GM12865 (cell line): ENCODE measurements at places on chromosomes 13 and 19.

- DNase-seq = peak; percentile 73
Measured at GRCh38 chr19:15584541-15585115, 30.4 kb upstream of the CYP4F8 start.

DNA sequence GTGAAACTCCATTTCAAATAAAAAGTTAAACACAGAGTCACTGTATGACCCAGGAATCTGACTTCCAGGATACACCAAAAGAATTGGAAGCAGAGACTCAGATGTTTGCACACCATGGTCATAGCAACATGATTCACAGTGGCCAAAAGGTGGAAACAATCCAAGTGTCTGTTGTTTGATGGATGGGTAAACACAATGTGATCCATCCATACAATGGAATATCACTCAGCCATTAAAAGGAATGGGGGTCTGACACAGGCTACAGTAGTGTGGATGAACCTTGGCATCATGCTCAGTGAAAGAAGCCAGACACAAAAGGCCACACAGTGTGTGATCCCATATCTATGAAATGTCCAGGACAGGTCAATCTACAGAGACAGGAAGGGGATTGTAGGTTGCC is 174.3 kb downstream of the PTPRS start:
- DNase-seq = no peak

- DNase-seq = no peak
Measured at GRCh38 chr19:55390461-55390880, 4.7 kb downstream of the RPL28 start.

DNA sequence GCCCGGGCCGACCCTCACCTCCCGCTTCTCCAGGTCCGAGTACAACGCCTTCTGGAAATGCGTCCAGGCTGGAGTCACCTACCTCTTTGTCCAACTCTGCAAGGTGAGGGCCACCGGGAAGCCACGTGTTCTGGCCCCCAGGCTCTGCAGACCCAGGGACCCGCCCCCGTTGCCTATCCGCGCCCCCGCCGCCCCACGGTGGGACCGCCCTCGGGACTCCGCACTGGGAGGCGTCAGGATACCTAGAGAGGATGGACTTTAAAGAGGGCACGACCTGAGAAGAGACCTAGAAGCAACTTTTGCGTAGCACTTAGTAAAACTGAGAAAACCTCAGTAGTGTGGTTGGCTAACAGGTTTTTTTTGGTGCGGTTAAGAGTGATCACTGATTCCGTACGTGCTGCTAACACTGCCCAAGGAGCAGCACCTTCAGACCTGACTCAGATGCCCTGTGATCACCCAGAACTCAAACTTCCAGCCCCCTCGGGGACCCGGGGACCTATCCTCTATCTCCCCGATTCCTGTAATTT is 492 bp downstream of the TMEM147 start:
- DNase-seq = peak; percentile 84

DNA sequence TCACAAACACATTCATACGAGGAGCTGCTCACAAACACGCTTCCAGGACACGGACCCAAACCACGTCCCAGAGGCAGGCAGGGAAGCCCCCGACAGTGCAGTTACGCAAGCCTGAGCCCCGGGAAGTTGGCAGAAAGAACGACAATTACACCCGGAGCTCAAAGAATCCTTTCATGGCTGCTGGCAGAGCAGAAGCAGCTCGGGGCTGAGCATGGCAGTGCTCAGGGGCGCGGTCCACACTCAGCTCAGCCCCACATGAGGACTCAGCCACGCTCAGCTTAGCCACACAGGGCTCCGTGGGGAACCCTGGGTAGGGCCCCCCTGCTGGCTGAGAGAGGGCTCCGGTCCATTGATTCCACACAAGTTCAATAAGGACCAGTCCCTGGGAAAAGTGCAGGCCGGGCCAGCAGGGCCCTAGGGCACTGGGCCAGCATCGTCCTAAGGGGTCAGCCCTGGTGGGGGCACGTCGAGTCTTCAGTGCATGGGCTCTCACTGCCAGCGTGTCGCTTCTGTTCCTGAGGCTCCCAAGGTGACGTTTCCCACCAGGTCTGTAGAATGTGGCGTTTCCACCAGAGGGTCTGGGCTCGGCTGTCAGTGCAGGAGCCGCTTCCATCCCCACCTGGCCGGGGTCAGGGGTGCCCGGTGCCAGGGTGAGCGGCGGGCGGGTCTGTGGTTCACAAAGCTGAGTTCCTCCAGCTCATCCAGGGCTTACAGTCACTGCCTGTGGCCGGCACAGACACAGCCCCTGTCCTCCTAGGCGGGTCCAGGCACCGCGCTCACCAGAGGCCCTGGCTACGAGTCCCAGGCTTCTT is 23.1 kb downstream of the GAS6 start:
- no peak for DNase-seq

DNA sequence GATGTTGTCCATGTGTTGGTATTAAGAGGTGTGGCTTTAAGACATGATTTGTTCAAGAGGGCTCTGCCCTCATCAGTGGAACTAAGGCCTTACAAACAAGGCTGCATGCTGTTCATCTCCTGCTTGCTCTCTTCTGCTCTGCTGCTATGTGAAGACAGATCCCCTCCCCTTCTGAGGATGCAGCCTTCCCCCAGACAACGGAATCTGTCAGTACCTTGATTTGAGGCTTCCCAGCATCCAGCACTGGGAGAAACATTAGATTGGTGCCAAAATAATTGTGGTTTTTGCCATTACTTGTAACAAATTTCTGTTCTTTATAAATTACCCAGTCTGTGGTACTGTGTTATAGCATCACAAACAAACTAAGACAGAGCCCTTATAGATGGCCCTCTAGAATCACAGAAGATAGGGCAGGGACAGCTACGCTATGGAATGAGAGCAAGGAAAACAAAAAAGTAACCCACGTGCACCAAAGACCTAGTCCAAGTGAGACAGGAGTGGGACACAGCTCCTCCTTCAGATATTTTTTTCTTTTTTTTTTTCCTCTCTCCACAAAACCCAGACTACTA is 151.5 kb upstream of the RXFP2 start:
- DNase-seq = no peak

- peak; percentile 90 for DNase-seq
Measured at GRCh38 chr19:13260883-13261653, 110.9 kb downstream of the IER2 start.

GRCh38 chr19:3474010-3474409 is 6.3 kb downstream of the SMIM24 start:
- no peak for DNase-seq

GRCh38 chr19:15516363-15516762 is 8.0 kb downstream of the CYP4F22 start:
- no peak for DNase-seq

DNA sequence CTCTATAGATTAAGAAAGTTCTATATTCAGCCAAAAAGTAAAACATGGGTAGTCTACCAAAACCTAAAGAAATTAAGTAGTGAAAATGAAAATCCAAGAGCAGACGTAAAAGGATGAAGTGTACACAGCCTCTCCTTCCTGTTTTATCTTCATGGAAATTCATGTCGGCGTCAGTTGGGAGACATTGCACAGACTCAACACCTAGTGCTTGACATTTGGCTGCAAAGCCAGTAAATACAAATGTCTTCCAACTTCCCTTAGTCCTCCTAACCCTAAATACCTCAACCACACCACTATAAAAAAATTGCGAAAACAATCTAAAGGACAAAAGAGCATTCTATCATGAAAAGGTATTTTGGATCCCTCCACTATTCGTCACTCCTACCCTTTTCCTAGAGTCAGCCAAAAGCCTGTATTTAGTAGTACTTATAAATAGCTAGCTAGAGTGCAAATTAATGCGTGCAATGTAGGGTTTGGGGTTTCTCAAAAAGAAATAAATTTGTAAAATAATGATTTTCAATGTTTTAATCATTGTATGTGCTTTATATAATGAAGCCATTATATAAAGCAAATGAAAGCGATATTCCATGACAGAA is 56.4 kb upstream of the TRPC4 start:
- no peak for DNase-seq

DNA sequence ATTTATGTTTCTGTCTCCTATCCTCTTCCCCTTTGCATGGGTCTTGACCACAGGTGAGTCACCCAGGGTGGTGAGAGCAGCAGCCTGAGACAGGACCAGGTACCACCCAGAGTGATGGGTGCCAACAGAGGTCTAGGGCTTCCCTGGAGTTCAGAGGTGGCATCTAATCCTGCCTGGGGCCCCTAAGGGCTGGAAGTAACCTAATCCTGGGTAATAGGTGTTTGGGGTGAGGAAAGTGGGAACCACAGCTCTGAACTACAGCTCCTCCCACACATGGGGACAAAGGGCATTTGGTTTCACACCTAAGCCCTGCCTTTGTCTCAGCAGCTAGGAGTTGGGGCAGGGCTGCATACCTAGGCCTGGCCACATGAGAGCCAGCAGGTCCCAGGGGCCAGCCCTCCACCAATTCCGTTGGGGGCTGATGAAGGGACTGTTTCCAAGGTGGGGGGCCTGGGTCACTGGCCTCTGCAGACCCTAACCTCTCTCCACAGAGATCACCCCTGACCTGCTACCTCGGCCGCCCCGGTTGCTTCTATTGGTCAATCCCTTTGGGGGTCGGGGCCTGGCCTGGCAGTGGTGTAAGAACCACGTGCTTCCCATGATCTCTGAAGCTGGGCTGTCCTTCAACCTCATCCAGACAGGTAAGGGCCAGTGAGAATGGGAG is 8.0 kb downstream of the SPHK2 start:
- DNase-seq = no peak

GRCh38 chr19:18384775-18385174 is 1.2 kb upstream of the GDF15 start:
- no peak for DNase-seq
